ENCODE measurements at places on chromosomes 5 and 9.
A peak's percentile ranks its signal among the peaks of the same experiment; 100 is the strongest.

DNA sequence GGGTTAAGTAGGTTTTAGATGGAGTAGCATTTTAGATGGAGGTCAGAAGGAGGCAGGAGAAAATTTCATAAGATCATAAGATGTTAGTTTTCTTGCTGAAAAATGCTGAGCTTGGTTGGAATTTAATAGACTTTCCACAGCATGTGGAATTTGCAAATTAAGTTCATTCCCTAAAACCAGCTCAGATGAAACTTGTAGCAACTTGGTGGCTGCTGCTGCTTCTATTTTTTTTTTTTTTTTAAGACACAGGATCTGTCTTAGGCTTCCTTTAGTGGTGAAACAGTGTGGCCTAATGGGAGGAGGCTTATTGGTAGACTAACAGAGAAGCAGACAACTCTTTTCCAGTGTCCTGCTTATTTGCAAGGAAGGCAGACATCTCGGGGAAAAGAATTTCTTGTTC lies 154.5 kb downstream of the AOPEP start:
- no peak for DNase-seq

- no peak for DNase-seq
Measured at GRCh38 chr5:145917288-145917687, 19.1 kb upstream of the SH3RF2 start.

- DNase-seq, result no peak
Measured at GRCh38 chr5:82154776-82155175, 123.4 kb downstream of the RPS23 start.

DNA sequence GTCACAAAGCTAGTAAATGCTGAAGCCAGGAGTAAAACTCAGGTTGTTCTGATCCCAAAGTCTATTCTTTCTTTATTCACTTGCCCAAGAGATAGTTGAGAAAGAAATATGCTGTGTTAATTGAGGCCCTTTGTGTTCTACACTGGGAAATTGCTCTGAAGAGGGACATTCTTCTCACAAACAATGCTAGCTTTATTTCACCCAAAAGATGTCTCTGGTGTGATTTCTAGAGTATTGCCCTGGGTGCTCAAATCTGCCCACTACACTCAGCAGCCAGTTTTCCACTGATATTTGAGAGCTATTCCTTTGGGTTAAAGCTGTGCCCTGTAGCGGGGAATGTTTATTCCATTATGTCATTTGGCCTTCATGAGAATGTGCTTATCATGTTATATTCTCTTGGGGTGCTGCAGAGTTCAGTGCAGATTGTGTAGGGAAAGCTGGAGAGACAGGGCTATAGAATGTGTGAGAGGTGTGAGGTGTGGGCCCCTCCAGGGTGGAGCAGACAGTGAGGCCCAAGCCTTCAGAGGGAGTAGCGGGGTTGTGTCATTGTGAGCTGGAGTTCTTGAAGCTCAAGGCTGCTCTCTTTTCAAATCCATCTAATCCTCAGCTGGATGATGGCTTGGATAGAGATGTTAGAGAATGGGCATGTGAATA lies 21.0 kb upstream of the C5orf63 start:
- no peak for DNase-seq

- DNase-seq, result no peak
Measured at GRCh38 chr9:117742131-117742530, 37.9 kb downstream of the TLR4 start.

DNA sequence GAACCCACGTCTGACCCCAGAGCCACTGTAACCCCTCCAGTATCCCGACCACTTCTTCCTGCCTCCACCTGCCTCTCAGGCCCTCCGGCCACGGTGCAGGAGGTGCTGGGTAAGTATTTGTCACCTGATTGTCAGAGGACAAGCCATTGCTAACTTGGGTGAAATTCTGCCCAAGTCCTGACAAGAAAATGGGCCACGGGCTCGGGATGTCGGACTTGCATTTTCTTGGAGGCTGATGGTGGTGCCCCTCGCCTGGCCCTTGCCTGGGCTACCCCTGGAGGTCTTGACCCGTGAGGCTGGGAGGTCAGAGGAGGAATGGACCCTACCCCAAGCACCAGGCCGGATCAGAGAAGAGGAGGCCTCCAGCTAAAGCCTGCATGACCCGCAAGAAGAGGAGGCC lies 149.7 kb upstream of the COL5A1 start:
- no peak for DNase-seq

DNA sequence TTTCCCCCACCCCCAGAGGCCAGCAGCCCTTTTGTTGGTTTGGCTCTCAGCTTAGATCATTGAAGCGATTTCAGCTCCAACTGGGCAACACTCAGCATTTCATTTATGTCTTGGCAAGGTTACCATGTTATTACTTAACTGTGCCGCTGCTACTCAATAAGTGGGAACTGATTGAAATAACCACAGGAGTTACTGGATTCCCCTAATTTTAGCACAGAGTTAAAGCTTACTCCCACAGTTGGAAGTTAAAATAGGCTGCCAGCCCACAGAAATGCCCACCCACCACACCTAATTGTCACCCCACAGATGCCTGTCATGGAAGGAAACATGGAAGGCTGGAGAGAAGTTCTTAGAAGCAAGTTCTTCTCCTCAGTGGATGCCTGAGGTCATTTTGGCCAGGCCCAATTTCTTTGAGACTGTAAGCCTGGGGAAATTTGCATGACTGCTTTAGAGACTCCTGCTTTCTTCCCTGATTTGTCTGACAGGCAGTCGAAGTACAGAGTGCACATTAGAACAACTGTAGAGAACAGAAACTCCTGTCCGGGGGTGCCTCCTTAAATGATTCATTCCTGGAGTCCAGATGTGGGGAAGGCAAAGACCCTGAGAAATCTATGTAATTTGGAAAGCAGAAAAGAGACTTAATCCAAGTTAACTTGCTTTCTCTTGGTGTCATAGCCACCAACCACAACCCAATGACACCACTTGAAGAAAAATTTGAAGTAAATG lies 370.0 kb downstream of the ZSWIM6 start:
- no peak for DNase-seq

- no peak for DNase-seq
Measured at GRCh38 chr5:142184988-142185387, 76.4 kb downstream of the NDFIP1 start.

DNA sequence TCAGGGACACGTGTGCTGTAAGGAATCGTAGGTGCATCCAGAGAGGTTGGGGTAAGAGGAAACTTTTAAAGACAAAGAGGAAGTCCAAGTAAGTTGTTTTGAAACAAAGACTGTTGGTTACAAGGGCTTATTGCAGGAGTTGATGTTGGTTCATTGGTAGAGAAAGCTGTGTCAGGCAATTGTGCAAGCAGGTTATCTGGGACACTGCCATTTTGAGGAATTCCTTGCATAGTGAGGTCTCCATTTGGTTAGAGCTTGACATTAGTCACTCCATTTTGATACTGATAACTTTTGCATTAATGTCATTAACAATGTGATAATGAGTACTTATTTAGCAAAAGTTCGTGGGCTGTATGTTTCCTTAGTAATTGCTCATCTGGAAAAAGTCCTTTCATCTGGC lies 24.9 kb downstream of the CNOT6 start:
- no peak for DNase-seq

- no peak for DNase-seq
Measured at GRCh38 chr5:123438244-123438643, 15.0 kb upstream of the CEP120 start.

- no peak for DNase-seq
Measured at GRCh38 chr5:5089895-5090649, 50.1 kb upstream of the ADAMTS16 start.

- DNase-seq, result no peak
Measured at GRCh38 chr5:131548176-131548575, 86.9 kb downstream of the RAPGEF6 start.

DNA sequence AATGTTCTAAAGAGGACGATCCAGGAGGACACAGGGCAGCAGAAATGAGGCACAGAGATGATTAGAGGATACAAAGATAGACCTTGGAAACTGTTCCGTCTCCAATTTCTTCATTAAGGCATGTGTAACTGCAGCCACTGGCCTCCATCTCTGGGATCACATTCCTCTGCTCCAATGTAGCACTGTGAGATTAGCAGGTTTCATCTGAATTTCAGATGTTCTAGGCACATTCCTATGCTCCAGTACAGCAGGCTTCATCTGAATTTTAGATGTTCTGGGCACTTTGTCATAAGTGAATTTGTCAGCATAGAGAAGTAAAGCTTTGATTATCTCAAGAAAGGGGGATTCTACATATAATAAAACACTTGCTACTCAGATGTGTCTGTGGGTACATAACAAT lies 671.4 kb downstream of the MTRR start:
- no peak for DNase-seq

DNA sequence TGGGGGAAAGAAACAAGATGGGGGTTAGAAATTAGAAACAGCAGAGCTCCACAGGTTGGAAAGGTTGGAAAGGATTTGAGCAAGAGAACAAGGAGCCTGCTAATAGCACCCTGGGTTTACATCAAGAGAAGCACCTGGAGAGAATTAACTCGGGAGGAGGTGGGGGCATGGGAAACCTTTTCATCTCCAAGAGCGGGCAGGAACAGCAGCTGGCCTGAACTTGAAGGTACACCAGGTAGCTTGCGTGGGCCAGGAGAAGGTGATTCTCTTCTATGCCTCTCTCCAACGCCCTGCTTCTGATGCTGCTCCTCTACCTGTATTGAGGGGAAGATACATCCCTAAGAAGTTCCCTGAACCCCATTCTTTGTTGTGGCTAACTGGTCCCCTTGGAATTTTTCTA lies 37.1 kb upstream of the GLRX start:
- no peak for DNase-seq

DNA sequence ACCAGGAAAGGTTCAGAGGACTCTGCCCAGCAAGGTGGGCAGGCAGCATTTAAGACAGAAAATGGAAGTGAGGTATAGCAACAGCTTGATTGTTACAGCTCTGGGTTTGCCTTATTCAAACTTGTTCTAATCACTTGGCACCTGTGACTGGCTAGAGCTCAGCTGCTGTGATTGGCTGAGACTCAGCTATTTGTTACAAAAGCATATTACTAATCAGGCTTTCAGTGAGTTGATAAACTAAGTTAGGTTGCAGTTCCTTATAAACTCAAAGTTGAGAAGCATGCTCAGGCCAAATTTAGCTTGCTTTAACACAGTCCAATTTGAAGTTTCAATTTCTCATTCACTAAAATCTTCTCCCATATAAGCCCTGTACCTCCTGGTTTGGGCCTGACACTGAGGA lies 56.3 kb downstream of the GDA start:
- DNase-seq, result no peak

DNA sequence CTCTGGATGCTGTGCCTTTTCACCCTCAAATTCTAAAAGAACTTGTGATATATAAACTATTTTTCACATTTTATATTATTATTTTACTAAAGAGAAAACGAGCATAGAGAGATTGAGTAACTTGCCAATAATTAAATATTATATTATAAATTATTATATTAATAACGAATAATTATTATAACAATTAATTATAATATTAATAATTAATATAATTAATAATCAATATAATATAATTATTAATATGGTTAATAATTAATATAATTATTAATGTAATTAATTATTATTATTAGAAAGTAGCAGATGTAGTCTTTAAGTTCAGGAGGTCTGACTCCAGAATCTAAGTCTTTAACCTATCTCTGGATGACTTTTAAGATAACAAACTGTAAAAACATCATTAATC lies 20.1 kb downstream of the OR2Y1 start:
- DNase-seq, result no peak

DNA sequence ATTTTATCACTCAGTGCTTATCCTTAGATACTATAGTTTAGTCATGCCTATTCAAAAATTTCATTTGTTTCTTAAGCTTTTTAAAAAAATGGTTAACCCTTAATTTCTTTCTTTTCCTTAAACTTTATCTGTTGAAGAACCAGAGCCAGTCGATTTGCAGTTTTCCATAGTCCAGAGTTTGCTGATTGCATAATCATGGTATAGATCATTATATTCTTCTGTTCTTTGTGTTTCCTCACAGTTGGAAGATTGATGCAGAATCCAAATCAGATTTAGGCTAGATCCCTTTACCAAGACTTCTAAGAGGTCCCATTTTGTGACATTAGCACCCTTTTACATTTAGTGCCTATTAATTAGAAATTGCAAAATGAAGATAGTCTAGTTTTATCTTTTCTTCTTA lies 18.0 kb downstream of the TMEM38B start:
- DNase-seq, result no peak

- DNase-seq, result no peak
Measured at GRCh38 chr5:11687498-11687897, 216.7 kb downstream of the CTNND2 start.

DNA sequence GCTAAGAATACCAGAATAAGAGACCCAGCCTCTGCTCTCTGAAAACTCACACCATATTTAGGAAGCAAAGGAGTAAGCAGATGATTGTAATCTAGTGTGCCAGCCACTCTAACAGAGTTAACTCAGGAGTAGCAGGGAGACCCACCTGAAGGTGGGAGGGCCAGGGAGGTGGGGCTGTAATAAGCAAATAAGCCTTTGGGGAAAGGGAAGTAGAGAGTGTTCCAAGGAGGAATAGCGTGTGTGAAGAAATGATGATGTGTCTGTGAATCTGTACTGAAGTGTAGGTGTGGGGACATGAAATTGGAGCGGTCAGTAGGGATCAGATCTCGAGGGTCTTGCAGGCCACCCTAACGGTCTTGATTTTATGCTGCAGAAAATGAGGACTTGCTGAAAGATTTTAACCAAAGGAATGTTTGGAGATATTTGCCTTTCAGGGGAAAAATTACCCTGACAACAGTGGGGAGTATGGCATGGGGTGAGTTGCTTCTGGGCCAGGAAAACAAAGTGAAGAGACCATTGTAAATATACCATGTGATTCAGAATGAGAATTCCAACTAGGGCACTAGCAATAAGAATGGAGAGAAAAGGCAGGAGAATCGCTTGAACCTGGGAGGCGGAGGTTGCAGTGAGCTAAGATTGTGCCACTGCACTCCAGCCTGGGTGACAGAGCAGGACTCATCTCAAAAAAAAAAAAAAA lies 44.1 kb upstream of the FSD1L start:
- no peak for DNase-seq

DNA sequence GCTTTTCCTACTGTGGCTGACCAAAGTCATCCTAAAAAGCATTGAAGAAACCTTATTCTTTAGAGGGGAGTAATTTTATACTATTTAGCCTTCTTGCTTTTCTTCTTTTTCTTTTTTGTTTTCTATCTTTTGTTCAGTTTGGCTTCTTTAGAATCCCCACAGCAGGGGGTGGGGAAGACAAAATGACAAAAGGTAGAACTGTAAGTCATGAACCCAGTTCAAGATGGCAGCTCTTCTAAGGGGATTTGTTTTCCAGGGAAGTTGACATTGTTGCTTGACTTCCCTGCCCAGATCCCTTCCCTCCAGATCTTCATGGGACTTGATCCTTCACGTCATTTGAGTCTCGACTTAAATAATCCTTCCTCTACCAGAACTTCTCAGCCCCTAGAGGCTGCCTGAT lies 692.4 kb upstream of the DMAC1 start:
- no peak for DNase-seq

GRCh38 chr5:126339215-126339805 lies 83.9 kb upstream of the GRAMD2B start:
- DNase-seq, result peak; percentile 64

GRCh38 chr9:90950600-90950999 lies 149.0 kb downstream of the SYK start:
- DNase-seq, result no peak

All from NCI-H748 treated with DMSO at 0.1 percent for 48 hours (cell line).